ENCODE measurements at places on chromosomes 5 and 9.

- no peak for DNase-seq
Observed at GRCh38 chr9:112869041-112869529, 21.6 kb downstream of the SLC46A2 start.

DNA sequence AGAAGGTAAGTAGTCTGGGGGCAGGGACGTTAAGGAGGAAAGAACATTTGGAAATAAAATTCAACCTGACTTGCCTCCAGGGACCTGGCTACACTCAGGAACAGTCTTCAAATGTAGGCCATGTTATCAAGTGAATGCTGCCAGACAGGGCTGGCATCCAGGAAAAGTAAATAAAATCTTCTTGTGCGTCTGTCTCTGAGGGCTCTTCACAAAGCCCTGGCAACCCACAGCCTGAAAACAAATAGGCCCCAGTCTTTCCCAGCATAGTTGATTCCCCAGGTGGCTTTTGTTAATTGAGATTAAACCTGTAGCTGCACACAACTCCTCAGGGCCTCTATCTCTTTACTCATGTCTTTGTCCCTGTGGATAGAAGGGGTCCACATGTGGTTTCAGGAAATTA, 55.4 kb downstream of the STK32A start:
- no peak for DNase-seq

DNA sequence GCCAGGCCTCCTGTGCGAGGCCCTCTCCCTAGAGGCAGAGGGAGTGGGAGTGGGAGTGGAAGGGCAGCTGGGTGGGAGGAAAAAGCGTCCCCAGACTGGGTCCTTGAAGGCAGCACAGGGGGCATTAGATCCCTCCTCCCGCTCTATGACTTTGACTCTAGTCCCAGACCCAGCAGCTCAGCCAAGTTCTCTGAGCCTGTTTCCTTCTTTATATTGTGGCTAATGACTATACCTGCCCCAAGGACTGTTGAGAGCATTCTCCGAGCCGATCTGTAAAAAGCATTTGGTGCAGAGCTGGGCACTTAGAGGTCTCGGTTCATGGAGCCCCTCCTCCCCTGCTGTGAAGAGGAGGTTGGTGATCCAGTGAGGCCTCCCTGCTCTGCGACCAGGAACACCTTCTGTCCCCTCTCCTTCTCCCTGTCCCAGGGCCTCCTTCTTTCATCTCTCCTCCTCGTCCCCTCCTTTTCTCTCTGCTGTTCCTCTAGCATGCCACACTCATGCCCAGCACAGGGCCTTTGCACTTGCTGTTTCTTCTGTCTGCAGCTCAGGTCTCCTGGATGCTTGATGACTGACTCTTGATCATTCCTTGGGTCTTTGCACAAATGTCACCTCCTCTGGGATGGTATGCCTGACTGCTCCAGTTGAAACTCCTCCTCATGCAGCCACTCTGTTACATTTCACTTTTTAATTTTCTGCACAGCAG, 23.4 kb upstream of the PSD2 start:
- no peak for DNase-seq

GRCh38 chr5:136081217-136081591, 51.4 kb upstream of the SMAD5 start:
- DNase-seq, result no peak

GRCh38 chr5:112419164-112419985, at the start of gene EPB41L4A:
Gene EPB41L4A (minus strand): TSS chr5:112419277. CDS start chr5:112419039, 238 bp downstream.
- peak; percentile 19 for DNase-seq

DNA sequence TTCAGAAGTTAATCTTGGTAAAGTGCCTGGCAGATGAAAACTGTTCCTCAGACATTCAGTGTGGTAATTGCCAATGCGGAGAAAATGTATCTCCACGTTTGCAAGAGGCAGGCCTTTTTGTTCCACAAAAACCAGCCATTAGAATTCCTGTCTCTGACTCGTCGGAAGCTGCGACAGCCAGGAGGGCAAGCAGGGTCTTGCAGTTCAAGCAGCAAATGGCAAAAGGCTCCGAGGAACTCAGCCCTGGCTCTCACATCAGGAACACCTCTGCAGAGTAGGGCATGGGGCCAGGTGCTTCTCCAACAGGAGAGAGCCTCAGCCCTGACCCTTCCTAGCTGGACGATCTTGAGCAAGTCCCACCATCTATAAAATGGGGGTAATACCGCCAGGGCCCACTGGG, 69.0 kb upstream of the CPLX2 start:
- no peak for DNase-seq

DNA sequence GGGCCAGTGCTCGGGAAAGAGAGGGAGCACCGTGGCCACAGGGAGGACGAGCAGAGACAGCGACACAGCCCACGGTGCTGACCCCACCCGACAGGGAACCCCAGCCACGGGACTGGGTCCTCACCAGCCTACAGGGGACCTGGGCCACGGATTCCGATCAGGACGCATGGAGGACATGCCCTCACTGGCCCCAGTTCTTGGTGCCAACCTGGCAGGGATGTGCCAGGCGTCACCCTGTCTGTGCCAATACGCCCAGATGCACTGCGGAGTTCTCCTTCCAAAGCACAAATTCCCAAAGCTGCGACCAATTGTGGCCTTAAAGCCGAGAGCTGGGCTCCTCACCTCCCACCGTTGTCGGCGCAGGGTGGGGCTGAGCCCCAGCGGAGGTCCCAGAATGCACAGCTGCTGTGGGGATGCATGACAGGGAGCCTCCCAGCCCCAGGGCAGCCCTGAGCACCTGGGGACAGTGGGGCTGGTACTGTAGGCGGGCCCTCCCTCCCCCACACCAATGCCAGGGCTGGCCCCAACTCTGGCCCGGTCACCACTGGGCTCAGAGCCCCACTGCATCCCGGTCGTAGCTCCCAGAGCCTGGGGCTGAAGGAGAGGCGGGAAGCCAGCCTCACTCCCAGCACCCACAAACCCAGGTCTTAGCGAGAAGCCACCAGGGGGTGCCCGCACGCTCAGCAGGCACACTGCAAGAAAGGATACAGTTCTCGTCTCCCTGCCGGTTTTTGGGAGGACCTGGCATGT, 44.2 kb downstream of the NKD2 start:
- DNase-seq, result no peak

- DNase-seq, result no peak
Observed at GRCh38 chr9:116327701-116328405, 174.3 kb downstream of the PAPPA start.

- no peak for DNase-seq
Observed at GRCh38 chr9:9924376-9924775, 688.4 kb downstream of the PTPRD start.

- no peak for DNase-seq
Observed at GRCh38 chr5:142780871-142781270, 10.7 kb downstream of the ARHGAP26 start.

GRCh38 chr9:76756268-76756640, 8.0 kb upstream of the PCA3 start:
- no peak for DNase-seq

GRCh38 chr5:68405784-68406743, 190.5 kb downstream of the PIK3R1 start:
- no peak for DNase-seq

DNA sequence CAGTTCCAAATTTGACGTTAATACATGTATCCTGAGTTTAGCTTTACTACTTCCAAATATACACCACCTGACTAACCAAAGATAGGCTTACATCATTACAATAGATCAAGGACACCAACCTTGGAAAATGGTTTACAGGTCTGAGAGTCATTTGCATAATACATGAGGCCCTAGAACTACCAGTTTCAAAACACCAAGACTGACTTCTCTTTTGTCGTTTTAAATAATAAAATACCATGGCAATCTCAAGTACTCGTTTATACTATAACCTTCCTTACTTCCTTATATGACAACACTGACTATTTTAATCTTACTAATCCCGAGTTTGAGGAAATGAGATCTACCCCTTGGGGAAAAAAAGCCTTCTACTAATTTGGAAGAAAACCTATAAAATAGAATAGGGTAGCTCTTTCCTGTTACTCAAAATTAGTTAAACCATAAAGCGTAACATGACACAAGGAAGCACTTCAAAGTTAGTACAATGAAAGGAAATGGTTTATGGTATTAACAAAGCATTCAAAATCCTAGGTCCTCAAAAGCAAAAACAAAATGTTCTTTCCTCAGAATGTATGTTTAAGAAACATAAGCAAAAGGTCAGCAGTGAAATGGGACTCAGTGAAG, 42.1 kb downstream of the UBQLN1 start:
- DNase-seq, result no peak

- no peak for DNase-seq
Observed at GRCh38 chr5:5039918-5040317, 100.2 kb upstream of the ADAMTS16 start.

GRCh38 chr5:61933787-61934626, 372.0 kb upstream of the KIF2A start:
- DNase-seq, result no peak

DNA sequence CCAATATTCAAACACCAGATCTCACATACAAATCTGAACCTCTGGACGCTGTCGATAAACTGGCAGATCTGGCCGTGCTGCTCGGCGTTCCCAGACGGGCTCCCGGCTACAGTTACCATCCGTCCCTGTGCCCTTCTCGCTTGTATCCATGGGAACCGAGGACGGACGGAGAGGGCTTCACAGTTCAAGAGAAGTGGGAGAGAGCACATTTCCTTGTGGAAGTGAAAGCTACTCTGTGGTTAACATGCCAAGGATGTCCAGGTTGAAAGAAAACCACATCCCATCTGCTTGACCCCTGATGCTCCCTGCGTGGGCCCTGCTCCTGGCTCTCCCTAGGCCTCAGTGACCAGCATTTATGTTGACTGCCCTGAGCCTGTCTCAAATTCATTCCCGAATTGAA, 6.3 kb upstream of the DBN1 start:
- no peak for DNase-seq

Data from GM12892 (cell line).